Fibroblast of mammary gland (primary cell): ENCODE measurements at places on chromosomes 16 and 17.

DNA sequence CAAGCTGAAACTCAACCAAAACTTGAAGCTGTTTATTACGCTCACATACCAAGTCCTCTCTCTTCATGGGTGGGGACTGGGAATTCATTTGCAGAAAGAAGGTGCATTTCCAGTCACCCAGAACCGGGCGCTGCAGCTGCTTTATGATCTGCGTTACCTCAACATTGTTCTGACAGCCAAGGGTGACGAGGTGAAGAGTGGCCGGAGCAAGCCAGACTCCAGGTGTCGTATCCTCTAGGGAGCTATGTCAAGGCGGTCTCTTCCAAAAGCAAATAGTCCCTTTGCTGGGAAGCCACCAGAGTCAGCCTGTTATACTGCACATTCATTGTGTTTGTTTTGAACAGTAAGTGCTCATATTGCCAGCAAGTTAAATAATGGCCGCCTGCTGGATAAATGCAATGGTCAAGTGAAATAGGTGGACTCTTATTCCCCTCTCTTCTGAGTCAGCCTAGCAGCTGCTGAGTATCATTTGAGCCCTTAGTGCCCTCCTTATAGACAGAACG, 12.7 kb downstream of the COG1 start:
- no peak for DNase-seq

DNA sequence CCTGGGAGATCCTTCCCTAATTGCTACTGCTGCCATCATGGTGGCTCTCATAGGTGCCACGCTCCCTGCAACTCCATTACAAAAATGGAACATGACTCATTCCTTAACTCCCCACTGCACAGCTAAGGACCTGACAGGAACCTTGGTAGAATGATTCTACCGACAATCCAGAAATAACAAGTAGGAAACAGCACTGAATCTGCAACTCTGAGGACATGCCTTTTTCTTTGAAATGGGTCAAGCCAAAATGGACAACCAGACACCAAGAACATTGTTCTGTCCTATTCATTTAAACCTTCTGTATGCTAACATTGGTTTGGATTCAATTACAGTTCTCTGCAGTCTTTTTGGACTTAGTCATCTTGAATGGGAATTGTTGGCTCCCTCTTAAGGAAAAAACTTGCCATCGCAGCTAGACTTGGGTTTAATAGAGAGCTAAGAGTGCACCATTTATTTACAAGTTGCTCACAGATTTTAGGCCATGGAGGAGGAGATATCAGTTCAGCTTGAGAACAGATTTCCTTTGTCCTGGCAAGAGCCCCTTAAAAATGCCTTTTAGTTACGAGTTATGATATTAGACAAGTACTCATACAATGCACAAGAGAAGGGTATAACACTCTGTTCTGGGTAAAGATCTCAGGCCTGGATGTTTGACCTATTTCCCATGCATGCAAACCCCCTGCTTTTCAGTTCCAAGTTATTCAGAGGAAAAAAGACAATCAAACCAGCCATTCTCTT, 20.9 kb upstream of the NSRP1 start:
- peak; percentile 80 for DNase-seq

GRCh38 chr17:3978421-3979289, 14.4 kb upstream of the ATP2A3 start:
- DNase-seq = peak; percentile 22

GRCh38 chr17:47621293-47622179, 28.2 kb upstream of the KPNB1 start:
- peak; percentile 88 for DNase-seq

DNA sequence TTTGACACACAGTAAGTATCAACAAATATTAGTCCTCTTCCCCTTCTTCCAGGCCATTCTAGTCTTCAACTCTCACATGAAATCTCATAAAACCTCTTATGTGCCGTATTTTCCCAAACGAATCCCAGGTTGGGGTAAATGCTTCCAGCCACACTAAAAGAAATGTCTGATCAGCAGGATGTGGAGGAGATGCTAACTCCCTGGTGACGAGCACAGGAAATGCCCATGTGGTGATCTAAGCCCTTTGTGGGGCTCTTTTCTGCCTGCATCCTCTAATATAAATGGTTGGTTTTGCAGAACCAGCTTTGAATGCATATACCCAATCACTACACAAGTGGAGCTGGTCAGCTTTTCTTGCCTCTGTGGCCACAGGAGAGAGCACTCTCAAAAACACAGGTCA, 498.2 kb upstream of the ERCC4 start:
- DNase-seq = peak; percentile 54

DNA sequence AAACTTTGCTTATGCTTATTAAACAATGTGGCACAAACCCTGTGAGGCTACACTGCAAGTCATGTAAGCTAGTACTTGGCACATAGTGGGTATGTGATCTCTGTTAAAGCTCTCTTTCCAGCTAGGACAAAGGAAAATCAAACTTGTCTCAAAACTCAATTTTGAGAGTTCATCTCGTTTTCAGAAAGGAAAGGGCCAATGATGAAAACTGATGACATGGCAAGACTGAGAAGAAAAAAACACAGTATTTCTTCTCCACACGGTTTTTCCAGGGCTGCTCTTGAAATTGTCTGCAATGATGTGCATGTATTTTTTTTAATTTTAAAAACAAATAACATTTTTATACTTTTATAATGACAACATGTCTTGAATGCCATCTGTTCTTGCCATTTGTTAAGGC, 389.8 kb downstream of the CA10 start:
- no peak for DNase-seq

- DNase-seq = peak; percentile 36
These were observed 857 bp downstream of the GOT2 start for GRCh38 chr16:58733248-58733670.

- peak; percentile 32 for DNase-seq
These were observed at the start of the genes CCDC78 and HAGHL for GRCh38 chr16:726438-727290. Gene CCDC78 (minus strand): TSS chr16:726443. CDS start chr16:726367, 76 bp downstream. Gene HAGHL (plus strand): TSS chr16:727106. CDS start chr16:727510, 404 bp downstream.

GRCh38 chr16:75576384-75576811, 10.2 kb downstream of the GABARAPL2 start:
- no peak for DNase-seq

DNA sequence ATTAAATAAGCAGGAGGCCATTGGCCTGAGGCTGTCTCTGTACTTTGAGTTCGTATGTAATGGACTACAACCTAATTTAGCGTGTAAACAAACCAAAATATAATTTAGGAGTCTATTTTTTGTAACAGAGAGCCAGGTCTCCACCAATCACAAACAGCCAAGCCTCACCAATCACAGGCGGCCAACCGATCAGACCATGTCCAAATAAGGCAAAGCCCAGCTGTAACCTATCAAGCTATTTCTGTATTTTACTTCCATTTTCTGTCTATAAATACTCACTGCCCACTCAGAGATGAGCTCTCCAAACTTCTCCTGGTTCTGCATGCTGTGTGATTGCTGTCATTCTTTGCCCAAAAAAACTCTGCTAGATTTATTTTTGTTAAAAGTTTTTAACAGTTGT, 322.7 kb downstream of the NPIPA8 start:
- no peak for DNase-seq

GRCh38 chr17:82240506-82241182, 11.8 kb downstream of the SLC16A3 start:
- no peak for DNase-seq

DNA sequence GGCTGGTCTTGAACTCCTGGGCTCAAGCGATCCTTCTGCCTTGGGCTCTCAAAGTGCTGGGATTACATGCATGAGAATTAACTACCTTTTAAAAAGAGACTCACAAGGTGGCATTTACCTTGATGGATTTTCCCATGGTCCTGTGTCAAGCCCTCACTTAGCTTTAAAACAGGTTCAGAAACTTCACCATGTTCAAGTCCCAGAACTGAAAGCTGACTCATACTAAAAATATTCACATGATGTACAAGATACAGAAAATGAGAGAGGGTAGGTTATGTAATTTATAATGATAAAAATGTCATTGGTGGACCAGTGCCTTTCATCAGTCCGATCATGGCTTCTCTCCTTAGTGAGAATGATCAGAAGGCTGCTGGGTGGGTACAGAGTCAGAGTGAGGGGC, 4.3 kb upstream of the AKAP1 start:
- no peak for DNase-seq

GRCh38 chr16:56923481-56924091, 8.4 kb upstream of the HERPUD1 start:
- peak; percentile 21 for DNase-seq

GRCh38 chr16:3471518-3472176, 23.6 kb downstream of the C16orf90 start:
- no peak for DNase-seq

GRCh38 chr17:29962656-29963055, 21.2 kb downstream of the EFCAB5 start:
- DNase-seq = peak; percentile 25

GRCh38 chr16:3009568-3010390, 2.9 kb upstream of the CLDN9 start:
- DNase-seq = no peak

DNA sequence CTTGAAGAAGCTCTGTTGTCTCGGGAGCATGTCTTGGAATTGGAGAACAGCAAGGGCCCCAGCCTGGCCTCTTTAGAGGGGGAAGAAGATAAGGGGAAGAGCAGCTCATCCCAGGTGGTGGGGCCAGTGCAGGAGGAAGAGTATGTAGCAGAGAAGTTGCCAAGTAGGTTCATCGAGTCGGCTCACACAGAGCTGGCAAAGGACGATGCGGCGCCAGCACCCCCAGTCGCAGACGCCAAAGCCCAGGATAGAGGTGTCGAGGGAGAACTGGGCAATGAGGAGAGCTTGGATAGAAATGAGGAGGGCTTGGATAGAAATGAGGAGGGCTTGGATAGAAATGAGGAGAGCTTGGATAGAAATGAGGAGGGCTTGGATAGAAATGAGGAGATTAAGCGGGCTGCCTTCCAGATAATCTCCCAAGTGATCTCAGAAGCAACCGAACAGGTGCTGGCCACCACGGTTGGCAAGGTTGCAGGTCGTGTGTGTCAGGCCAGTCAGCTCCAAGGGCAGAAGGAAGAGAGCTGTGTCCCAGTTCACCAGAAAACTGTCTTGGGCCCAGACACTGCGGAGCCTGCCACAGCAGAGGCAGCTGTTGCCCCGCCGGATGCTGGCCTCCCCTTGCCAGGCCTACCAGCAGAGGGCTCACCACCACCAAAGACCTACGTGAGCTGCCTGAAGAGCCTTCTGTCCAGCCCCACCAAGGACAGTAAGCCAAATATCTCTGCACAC, 21.2 kb downstream of the AKAP1 start:
- no peak for DNase-seq

DNA sequence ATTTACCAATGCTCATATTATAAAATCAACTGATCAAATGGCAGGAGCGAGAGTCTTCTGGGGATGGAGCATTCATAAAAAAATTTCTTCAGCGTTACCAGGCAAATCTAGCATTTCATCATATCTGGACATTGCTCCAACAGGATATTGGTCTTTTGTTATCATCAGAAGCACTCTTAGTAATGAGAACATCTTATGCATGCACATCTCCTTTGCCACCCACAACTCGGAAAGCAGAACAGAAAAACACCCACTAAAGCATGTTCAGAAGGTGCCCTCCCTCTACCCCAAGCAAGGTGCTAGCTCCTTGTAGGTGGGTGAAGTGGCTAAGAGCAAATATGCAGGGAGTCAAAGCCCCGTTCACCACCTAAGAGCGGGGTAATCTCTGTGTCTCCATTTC, 18.9 kb downstream of the ARHGAP17 start:
- no peak for DNase-seq

DNA sequence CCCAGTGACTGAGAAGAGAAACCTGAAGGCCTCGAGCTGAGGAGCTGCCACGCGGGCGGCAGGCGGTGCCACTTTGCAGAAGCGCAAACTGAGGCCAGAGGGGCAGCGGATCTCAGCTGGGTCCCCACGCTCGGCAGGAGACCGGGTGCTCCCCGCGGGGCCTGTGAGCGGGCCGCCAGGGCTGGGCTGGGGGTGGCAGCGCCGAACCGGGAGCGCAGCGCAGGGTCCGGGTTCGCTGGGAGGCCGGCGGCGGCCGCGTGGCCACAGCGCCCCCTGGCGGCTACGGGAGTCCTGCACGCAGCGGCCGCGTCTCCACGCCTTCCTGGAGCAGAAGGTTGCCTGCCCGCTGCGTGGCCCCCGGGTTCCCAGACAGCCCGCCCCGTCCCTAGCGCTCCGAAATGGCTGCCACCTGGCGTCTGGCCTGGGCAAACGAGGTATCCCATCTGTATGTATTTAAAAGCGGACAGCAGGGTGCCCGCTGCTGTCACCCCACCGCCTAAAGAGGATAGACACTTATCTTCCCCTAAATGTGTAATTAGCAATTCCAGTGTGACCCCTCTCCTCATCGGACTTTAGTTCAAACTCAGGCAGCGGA, 96.1 kb upstream of the CDH5 start:
- peak; percentile 56 for DNase-seq

DNA sequence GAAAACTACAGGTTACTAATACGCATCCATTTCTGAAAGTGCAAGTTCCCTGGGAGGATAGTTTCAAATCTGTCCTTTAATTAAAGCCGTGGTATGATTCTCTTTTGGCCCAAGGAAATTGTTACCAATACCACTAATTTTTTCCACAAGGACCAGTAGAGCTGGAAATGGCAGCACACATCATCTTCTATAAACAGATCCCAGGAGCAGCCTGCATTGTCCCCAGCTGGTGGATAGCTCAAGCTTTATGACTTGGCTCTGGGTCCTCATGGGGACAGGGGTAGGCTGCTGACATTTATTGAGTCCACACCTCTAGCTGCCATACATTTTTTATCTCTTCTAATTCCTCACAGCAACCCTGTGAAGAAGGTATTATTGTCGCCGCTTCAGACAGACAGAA, 35.8 kb upstream of the BHLHA9 start:
- no peak for DNase-seq

DNA sequence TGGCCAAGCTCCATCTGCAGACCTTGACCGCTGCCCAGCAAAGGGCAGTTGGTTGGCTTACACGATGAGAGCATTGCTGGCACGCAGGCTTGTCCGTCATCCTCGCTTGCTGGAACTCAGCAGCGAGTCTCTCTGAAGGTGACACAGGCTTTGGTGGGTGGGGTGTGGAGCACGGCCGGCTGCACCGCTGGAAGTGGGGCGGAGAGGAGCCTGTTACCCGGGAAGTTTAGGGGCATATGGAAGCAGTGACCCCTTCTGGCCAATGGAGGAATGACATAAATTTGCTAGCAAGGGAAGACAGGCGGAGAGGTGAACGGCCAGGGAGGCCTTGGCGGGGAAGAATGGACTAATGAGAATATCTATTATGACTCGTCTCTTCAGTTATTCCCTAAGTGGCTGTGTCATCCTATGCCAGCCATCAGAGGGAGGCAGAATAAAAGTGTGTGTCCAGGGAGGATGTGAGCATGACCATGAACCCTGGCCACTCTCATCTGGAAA, 65.9 kb upstream of the SDK2 start:
- peak; percentile 63 for DNase-seq

DNA sequence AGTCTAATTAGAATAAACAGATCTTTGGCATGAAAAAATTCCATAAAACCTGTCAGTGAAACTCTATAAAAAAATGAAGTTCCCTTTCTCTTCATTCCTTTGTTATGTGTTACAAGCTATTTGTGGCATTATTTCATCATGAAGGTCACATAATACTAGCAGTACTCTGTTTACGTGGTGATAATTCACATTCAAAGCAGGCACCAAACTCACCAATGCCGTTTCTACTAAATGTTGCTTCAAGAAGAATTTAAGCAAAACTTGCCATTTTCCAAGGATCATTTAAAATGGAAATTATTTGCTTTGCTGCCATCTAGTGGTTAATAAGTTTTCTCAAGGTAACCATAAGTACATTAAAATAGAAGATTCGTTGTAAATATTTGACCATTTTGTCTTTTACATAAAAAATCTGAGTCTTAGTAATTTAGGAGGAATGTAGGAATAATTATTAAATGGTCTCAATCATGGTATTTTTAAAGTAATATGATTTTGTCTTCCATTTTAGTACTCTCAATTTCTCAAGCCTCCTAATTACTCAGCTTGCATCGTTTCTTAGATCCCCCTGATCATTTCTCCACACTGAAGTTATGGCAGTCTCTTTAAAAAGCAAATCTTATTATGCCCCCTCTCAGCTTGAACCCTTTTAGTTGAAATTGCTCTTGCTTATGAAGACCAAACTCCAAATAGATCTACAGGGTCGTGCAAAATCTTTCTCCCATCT, 80.8 kb downstream of the OMG start:
- DNase-seq = peak; percentile 83
